ENCODE measurements at places on chromosomes 11 and 22.
A peak's percentile ranks its signal among the peaks of the same experiment; 100 is the strongest.

GRCh38 chr22:19995611-19996339 lies 20.8 kb downstream of the ARVCF start:
- no peak for DNase-seq

GRCh38 chr11:98536023-98536422 lies 484.7 kb upstream of the CNTN5 start:
- DNase-seq = no peak

- no peak for DNase-seq
Observed at GRCh38 chr11:8833568-8834315, 77.2 kb upstream of the AKIP1 start.

DNA sequence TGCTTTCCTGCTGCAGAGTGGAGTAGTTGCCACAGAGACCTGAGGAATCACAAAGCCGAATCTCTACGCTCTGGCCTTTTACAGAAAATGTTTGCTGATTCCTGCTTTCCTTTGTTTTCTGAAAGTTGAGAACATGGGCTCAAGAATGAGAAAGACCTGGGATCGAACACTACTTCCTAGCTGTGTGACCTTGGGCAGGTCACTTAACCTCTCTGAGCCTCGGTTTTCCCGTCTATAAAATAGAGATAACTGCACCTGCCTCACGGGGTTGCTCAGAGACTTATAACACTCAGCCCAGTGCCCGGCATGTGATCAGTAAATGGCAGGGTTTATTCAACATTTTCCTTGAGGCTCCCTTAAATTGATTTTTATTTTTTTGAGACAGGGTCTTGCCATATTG lies 70.9 kb upstream of the ALX4 start:
- no peak for DNase-seq

DNA sequence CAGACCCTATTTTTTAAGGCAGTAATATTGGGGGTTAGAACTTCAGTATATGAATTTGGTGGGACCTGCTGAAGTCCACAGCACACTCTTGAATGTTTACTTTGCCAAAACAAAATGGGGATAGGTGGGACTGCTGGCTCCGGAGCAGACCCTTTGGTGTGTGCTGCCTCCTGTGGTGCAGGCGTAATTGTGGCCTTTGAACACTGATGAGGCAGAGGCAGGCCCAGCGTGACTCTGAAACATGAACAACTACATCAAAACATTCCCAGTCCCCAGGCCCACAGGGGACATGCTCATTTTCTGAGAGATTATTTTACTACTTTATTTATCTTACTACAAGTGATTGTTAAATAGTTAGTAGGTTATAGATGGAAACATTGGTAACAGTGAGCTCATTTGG lies 225.0 kb upstream of the TBCEL start:
- DNase-seq = no peak

DNA sequence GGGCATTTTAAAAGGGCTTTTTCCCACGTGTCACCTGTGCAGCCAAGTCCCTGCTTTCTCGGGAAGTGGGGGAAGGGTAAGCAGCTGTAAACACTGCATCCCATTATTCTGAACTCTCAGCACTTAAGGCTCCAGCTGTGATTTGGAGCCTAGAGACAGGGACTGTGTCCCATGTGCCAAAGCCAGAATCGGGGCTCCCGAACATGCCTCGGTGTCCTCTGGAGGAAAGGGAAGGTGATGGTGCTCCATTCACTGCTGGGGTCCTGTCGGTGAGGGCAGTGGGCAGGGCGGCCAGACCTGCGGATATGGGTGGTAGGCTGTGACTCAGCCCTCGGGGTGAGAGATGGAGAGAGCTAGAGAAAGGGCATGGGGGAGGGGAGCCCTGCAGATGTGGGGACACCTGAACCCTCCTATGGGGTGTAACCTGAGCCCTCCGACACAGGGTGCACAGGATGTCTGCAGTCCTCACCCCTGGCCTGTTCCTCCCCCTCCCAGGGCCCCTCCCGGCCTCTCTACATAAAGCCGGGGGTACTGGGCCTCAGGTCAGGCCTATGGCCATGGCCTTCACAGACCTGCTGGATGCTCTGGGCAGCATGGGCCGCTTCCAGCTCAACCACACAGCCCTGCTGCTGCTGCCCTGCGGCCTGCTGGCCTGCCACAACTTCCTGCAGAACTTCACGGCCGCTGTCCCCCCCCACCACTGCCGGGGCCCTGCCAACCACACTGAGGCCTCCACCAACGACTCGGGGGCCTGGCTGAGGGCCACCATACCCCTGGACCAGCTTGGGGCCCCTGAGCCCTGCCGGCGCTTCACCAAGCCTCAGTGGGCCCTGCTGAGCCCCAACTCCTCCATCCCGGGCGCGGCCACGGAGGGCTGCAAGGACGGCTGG lies 31.8 kb downstream of the CAPN1 start:
- no peak for DNase-seq

GRCh38 chr11:27464289-27464696 lies 8.3 kb downstream of the LGR4 start:
- DNase-seq = no peak

GRCh38 chr11:57638005-57638781 lies 11.5 kb downstream of the YPEL4 start:
- no peak for DNase-seq

- DNase-seq = no peak
Observed at GRCh38 chr11:128047026-128047425, 540.3 kb downstream of the ETS1 start.

- DNase-seq = peak; percentile 16
Observed at GRCh38 chr11:32935462-32936029, 42.9 kb downstream of the QSER1 start.

DNA sequence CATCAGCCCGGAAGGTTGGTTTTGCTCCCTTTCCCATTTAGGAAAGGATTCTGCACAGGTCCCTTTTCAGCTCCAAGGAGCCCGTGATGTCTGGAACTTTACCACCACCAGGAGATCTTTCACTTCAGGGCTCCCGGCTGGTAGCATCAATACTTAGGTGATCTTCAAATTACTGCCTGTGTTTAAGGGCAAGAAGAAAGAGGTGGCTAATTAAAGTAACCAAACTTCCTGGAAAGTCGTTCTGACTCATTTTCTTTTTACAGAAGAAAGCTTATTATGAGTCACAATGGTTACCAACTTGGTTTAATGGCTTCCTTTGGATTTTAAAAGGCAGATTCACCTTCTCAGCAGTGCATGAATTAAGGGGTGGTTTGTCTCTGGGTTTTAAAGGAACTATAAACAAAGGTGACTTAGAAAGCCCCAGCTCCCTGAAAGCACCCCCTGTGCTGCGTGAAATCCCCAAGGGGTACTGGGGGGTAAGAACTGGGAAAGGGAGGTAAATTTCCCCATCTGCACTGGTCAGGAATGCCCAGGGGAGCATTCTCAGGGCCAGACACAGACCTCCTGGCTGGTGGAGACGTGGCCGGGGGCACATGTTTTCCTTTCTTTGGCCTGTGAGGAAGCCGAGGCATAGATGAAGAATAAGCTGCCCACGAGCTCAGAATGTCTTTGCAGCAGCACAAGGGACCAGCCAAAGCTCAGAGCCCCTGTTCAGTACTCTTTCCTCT lies 8.8 kb downstream of the POU2F3 start:
- DNase-seq = peak; percentile 25

GRCh38 chr22:33476206-33476605 lies 418.0 kb upstream of the SYN3 start:
- DNase-seq = no peak

DNA sequence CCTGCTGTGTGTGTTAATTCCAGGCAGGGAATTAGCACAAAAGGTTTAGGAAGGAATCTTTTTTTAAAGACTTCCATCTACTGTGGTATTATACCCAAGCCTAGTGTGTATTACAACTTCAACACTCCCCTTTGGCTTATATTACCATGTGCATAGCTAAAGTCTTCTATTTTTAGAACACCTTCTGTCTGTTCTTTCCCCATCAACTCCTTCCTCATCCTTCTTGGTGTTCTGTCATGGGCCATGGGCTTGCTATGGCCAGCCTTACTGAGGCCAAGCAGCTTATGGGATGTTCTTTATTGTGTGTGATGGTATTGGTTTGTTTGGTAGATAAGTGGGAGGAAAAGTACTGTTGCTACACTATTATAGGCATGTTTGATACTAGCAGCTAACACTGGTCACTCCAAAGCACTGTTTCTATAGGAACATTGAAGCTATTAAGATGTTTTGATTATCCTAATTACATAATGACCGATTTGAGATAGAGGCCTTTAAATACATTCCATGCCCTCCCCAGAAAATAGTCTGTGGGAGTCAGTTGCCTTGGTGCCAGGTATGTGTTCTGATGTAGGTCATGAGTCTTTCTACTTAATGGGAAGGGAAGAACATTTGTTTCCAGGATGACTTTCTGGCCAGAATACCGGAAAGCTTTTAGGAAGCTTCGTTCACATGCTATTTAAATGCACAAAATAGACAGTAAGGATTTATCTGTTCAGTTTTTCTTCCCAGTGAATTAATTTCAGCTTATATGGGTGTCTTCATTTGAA lies 16.5 kb downstream of the MCAM start:
- DNase-seq = no peak

DNA sequence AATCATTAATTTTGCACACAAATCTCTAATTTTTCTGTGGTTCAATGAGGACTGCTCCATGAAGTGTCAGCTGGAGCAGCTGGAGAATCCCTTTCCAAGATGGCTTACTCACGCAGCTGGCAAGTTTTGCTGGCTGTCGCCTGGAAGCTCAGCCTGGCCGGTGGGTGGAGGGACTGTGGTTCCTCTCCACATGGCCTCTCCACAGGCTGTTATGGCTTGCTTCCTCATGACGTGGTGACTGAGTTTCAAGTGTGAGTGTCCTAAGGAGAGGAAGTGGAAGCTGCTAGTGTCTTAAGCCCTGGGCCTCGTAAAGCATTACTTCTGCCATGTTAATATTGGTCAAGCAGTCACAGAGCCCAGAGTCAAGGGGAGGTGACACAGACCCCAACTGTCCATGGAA lies 14.0 kb upstream of the NRIP3 start:
- DNase-seq = no peak

GRCh38 chr11:44028401-44028800 lies 19.4 kb upstream of the ACCSL start:
- DNase-seq = no peak

- DNase-seq = no peak
Observed at GRCh38 chr11:96072592-96072991, 148.7 kb upstream of the MTMR2 start.

GRCh38 chr11:58726737-58727414 lies 4.9 kb downstream of the GLYAT start:
- peak; percentile 14 for DNase-seq

DNA sequence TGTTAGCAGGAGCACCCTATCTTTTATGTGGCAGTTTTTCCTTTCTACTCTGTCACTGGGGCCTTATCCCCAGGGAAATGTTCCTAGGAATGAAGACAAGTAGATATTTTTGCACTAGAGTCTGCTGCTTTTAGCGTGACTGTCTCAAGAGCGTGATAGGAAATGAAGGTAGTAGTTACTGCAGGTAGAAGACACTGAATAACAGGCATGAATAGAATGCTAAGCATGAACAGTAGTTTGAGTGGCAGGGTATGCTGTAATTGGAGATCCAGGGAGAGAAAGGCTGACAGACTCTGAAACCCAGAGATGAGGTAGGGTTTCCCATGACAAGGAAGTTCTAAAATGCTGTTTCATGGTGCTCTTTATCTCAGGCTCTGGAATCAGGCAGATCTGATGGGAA lies 475.1 kb downstream of the NELL1 start:
- DNase-seq = no peak

DNA sequence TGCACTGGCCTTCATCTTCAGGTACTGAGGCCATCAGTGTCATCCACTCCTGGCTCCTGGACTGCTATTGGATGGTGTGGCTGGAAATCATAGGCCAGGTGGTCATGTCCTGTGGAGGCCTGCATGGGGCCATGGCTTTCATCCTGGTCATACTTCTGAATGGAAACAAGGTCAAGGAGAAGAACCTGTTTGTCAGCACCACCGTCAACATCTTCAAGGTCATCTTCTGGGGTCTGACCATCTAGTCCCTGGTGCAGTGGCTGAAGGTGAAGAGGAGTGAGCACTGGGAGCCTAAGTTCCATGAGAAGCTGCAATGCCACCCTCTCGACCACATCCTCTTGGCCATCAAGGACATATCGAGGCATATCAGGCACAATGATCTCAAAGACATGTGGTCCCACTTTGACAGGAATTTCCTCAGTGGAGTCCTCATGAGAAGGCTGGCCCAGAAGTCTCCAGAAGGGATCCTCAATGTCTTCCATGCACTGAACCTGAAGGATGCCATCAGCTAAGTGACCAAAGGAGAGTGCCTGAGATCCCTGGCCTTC lies 120.0 kb upstream of the SERPIND1 start:
- no peak for DNase-seq

DNA sequence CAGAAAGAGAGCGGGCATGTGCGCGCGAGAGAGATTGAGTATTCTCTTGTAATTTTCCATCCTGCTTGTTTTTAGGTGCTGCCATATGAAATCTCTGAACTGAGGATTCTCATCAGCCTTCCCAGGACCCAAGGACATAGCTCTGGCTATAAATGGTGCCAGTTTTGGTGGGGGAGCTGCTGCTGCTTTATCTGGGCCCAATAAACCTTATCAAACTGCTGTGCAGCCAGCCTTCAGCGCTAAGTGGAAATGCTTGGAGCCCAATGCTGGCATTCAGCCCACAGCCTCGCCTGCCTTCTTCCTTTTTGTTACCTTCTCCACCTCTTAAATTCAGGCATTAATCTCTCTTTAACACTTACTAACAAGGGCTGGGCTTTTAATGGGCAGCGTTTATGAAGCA lies 2.4 kb upstream of the ZBTB16 start:
- no peak for DNase-seq

DNA sequence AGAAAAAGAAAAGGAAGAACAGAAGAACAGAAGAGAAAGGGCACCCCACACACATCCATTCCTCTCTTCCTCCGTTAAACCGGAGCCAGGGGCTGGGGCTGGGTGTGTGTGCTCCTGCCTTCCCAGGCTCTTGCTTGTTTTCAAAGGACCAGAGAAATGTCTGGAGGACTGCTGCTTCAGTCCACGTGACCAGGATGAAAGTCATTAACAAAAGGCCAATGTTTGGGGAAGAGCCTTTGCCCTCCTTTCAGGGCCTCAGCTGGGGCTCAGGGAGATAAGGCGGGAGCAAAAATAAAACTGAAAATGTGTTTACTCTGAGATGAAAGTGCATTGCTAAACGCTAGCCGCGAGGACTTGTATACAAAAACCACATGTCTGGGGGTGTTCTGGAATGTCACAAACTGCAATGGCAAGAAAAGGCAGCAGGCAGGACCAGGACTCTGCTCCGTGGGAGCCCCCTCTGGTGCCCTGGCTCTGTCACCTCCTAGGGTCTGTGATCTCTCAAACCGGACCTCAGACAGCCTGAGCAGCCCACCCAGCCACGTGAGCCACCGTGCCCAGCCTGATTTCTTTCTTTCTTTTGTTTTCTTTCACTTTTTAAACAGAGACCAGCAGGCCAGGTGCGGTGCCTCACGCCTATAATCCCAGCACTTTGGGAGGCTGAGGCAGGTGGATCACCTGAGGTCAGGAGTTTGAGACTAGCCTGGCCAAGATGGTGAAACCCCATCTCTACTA lies 31.6 kb upstream of the MYH9 start:
- peak; percentile 34 for DNase-seq
